Naive thymus-derived CD4-positive, alpha-beta T cell (primary cell): ENCODE measurements at places on chromosomes 1 and 21. TPM values are rescaled to one million over a fixed set of nuclear protein-coding genes. Genes with fewer than 3 reads are reported as not detected.

DNA sequence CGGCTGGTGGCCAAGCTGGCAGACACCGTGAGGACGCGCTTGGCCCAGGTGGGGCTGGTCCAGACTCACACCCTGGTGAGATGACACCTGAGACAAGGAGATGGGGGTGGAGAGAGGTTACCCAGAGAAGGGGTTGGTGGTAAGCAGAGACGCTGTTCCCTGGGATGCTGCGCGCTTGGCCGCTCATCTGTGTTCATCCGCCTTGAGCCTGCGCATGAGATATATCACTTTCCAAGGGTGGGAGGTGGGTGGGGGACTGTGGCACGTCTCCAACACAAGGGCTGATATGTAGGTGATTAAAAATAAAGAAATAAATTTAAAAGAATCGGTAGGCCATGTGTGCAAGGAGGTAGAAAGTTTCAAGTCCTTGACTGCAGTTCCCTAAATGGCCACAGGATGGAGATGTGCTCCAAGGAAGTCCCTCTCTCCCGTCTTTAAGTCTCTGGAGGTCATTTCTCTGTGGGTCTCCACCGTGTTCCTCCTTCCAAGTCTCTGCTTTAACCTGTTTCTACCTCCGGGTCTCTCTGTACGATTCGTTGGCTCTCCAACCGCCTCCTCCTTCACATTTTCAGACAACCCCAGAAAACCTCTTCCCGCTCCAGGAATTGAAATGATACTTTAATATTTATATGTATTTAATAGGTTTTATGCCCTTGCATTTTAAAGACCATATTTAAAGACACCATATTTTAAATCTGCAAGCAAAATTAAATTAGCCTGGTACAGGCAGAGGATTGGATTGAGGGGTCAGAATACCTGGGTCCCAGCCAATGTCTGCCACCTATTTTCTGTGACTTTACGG is 4.5 kb downstream of the TTC24 start:
- DNase-seq, result no peak

GRCh38 chr1:18940303-18941020 is 16.0 kb downstream of the IFFO2 start:
- DNase-seq, result no peak

DNA sequence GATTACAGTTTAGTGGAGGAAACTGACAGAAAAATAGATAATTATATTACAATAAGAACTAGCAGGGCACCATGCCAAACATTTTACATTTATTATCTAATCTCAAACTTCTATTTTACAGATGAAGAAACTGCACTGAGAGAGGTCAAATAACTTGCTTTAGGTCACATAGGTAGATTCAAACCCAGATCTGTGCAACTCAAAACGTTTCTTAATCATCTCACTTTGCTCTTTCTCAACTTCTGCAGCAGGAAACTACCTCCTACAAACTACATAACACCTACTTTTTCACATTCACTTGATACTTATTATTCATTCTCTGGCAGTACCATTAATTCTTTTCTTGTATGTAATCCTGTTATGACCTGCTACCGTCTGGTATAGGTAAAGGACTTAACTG is 49.9 kb upstream of the BCL10 start:
- no peak for DNase-seq

- DNase-seq, result no peak
These were observed 29.2 kb downstream of the IPP start for GRCh38 chr1:45721207-45721606.

- DNase-seq, result no peak
These were observed 31.1 kb upstream of the PTCH2 start for GRCh38 chr1:44874155-44874554.

DNA sequence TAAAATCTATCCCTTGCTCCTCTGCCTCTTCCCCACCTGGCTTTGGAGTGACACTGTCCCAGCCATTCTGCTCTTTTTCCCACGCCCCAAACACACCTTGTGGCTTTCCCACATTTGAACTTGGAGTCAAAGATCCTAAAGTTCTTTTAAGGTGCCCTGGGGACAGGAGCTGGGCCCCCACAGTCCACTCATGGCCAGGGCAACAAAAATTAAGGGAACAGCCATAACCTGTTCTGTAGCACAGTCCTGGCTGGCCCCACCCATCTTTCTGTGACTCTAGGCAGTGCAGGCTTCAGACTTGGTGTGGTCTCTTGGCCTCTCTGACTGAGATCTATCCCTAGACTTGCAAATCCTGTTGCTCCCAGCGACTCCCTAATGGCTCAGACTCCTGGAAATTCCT is 143.0 kb upstream of the MAGI3 start:
- no peak for DNase-seq

DNA sequence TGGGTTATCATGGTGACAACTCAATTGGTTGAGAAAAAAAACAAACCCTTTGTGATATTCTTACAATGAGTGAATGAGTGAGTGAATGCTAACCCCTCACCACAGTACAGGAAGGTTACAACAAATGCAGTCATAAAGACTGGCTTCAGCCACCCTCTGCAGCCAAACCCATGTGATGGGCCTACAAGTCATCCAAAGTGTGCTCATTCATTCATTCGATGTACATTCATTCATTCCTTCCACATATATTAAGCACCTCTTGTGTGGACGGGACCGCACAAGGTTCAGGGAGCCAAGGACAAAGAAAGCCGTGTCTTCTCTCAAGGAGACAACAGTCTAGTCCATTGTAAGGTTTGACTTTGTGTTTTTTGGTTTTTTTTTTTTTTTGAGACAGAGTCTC is 49.4 kb downstream of the WDR4 start:
- no peak for DNase-seq

DNA sequence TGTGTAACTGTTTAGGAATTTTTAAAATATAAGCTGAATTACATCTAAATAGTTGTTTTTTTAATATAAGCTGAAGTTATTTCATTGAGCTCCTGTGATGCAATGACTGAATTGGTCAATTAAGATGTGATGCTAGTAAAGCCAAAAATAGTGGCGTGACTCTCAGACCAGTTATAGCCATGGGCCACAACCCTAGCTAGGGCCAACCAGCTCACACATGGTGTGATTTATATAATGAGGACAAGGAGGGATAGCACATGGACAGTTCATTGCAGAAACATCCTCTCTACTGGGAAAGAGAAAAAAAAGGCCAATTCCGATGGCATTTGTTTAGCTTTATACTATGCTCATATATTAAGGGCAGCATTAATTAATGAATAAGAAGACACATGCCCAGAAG is 119.3 kb upstream of the PROX1 start:
- DNase-seq, result no peak

GRCh38 chr1:212218065-212218464 is 67.1 kb upstream of the PPP2R5A start:
- DNase-seq, result no peak

GRCh38 chr1:221032637-221033280 is 153.5 kb downstream of the HLX start:
- no peak for DNase-seq

DNA sequence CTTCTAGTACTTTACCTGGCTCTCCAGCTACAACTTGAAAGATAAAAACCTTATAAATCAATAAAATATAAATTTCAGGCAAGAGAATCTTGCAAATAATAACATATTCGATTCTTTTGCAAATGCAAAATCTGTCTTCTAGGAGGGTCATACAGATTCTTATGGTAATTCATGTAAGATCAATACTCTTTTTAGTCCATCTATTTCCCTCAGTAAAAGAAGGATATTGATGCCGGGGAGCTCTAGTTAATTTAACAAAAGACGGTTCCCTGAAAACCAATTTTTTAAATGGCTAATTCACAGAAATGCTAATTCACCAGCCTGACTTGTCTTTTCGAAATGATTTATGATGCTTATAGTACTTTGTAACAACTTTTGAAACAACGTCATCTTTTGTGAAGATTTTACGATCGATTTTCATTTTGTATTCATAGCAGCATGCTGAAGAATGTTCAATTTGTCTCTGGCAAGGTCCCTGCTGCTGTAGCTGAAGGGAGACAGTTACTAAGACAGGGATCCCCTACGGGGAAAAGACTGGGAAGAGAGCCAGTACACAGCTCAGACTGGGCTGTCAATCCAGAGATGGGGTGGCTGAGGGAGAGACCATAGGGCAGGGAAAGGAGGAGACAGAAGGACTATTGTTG is 90.6 kb upstream of the SPAG17 start:
- DNase-seq, result no peak

- no peak for DNase-seq
These were observed 25.4 kb downstream of the ITGB3BP start for GRCh38 chr1:63497577-63497976.

DNA sequence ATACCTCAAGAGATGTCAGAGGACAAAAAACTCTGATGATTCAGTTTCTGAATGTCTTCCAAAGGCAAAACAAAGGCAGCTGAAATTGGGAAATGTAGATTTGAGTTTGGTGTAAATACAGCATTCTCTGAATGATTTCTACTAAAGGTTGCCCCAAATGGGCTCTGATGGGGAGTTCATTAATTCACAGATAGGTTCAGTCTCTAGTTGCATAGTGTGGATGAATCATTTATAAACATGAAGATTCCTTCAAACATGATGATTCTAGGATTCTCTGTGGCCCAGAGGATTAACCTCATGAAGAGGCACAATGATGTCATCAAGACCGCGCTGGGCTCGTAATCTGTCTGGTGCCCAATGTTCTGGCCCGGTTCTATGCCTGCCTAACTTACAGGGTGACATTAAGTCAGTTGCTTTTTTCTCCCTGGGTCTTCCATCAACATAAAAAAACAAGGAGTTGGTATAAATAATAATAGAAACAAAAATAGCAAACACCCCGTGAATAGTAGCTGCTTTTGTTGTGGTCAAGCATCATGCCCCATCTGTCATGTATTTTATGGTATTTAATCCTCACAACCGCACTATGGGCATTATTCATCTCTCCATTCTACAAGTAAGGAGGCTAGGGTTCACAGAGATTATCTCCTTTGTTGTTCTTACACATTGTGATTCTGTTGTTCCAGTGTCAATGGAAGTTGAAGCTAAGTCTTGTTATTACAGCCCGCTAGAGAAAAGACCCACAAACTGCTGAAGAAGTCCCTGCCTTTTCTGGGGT is 509.6 kb upstream of the USP24 start:
- DNase-seq, result no peak

GRCh38 chr21:45113543-45113942 is 39.2 kb downstream of the ADARB1 start:
- DNase-seq, result no peak

GRCh38 chr1:2391931-2392509 is 379 bp downstream of the RER1 start:
- DNase-seq, result no peak

DNA sequence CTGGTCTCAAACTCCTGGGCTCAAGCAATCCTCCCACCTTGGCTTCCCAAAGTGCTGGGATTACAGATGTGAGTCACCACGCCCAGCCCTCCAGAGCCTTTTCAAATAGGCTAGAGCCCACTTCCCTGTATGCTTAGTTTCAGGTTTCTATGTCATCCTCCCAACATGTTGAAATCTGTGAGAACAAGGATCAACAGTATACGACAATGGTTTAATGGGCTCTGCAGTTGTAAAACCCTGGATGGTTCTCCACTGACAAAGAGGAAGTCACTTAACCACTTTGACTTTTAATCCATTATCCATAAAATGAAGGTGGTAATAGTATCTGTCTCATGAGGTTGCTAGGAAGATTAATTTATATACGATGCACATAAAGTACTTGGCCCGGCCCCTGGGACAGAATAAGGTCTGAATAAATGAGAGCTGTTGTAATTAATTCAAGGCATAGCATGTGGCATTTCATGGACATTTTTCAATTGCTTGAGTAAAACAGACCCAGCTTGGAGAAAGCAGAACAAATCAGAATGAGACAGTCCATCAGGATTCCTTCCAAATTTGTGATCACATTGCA is 113.9 kb upstream of the ZNF648 start:
- no peak for DNase-seq

- no peak for DNase-seq
These were observed 76.2 kb downstream of the DISC1 start for GRCh38 chr1:231702804-231703203.

GRCh38 chr1:184693011-184693410 is 61.6 kb downstream of the EDEM3 start:
- DNase-seq, result no peak

GRCh38 chr21:41712201-41712600 is 54.7 kb downstream of the RIPK4 start:
- no peak for DNase-seq

DNA sequence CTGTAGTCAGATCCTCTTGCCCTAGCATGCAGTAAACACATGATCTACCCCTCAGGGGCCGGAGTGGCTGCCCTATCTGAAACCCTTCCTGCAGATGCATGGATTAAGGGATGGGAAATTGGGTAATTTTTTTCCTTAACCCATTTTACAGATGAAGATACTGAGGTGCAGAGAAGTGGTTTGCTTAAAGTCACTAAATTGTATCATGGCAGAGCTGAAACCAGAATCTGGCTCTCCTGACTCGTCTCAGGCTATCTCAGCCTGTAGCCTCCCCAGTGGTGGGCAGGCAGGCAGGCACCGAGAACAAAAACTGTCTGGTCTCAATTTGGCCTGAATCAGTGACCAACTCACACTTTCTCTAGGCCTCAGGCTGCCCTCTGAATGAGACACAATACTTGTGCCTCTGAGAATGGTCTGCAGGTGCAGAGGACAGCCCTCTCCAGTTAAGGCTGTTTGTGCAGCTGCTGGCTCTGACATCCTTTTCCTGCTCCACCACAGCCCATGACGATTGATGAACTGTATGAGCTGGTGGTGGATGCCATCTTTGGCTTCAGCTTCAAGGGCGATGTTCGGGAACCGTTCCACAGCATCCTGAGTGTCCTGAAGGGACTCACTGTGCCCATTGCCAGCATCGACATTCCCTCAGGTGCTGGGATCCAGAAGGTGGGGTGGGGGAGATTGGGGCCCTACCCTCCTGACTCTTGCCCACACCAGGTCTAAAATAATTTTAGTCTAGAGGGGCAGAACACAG is 1.5 kb downstream of the NAXE start:
- no peak for DNase-seq

DNA sequence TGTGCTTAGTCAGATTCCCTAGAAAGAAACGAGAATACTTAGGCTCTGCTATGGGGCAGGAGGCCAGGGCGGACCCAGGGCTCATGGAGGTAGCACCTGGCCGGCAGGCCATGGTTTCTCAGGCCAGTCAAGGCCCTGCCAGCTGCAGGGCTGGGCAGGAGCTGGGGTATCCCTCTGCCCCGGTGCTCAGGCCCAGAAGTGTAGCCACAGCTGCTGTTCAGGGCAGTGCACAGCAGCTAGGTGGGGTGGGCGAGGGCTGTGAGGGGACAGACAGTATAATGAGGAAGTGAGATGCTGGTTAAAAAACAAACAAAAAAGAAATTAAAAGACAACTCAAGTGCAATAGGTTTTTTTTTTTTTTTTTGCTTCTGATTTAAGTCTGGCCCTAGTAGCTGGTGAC is 34.0 kb upstream of the EDN2 start:
- no peak for DNase-seq

GRCh38 chr1:22210636-22211035 is 67.7 kb upstream of the WNT4 start:
- DNase-seq, result no peak

The GUCA2B gene
- not detected for total RNA-seq

The LGALS8 gene
- total RNA-seq, result 118 and 125 TPM in 2 replicates

The CCSAP gene
- total RNA-seq, result 12.6 TPM

The PRELP gene
- total RNA-seq, result not detected

The LENEP gene
- total RNA-seq, result 1.4 and 1.9 TPM in 2 replicates

The S100A8 gene
- total RNA-seq, result not detected in 2 replicates

The SLC30A2 gene
- not detected in 2 replicates for total RNA-seq

The CNKSR1 gene
- 2.4 TPM for total RNA-seq

The HSD3B2 gene
- total RNA-seq, result not detected

The ARMH1 gene
- 205 TPM for total RNA-seq
